ENCODE measurements at places on chromosomes 2 and 18.

GRCh38 chr2:12737738-12738485 is 21.2 kb downstream of the TRIB2 start:
- no peak for DNase-seq

DNA sequence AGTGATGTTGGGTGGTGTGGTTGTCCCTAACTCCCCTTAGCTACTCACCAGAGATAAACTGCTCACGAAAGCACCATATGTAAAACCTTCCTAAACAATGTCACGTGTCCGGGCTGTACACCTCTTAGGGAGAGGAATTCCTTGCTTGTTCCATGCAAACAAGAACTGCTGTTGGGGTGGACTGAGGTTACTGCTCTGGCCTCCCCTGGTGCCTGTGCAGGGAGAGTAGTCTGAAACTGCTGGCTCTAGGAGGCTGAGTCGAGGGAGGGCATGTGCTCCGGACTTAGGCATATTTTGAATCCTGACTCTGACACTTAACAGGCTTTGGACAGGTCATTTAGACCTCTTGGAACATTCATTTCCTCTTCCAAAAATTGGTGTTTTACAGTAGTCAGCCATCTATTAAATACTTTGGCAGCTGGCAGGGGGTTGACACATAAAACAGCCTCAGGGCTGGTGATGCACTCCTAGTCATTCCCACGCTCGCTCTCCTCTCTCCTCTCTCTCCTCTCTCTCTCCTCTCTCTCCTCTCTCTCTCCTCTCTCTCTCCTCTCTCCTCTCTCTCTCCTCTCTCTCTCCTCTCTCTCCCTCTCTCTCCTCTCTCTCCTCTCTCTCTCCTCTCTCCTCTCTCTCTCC is 10.6 kb downstream of the THNSL2 start:
- no peak for DNase-seq

DNA sequence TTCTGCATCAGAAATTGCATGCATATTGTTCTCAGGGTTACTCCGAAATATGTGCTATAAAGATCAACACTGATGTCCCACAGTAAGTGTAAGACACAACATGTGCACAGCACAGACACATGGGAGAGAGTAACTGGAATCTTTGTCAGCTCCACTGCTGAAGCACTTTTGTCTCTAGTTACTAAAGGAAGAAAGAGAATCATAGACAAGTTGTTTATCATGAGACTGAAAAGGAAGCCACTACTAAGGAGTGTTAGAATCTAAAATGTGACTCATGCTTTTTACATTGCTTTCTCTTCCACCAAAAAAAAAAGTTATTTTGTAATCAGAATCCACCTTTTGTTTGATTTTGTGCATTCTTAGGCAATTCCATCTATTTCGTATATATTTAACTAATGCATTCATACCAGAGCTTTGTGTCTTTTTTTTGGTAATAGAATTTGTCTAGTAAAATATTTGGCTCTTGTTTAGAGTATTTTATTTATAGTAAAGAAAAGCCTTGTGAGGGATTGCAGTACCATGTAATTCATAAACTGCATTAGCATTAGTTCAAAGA is 502.4 kb downstream of the FBXO15 start:
- DNase-seq: no peak

DNA sequence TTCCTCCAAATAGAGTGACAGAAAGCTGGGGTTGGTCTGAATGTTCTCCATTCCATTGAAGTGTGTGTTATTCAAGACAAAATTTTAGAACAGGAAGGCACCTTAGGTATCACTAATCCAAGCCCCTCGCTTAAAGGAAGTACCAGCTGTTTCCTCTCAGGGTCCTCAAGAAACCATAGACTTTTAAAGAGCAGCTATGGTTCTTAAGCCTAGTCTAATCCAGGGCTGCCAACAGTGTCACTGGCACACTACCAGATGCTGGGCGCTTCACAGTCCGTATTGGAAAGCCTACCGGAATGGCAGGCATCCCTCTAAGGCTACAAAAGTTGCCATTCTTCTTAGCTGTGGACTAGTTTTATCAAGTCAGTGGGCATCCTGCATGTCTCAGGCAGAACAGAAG is 1.9 kb downstream of the NEMP2 start:
- DNase-seq: no peak

DNA sequence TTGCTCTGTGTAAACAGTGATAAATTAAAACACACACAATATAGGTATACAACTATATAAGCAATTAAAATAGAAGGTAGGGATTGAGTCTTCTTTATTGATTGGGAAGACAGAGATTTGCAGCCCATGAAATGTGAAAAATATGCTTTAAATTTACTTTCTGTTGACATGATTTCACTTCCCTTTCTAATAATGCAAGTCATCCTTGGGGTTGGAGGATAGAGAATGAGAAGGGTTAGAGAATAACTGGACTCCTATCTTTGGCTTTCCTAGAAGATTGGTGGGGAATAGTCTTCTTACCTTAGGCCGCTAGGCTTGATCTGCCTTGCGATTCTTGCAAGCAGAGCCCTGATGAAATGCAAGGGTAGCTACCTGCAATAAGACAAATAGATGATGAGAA is 339.8 kb downstream of the NYAP2 start:
- DNase-seq: no peak
